Activated CD8-positive, alpha-beta T cell treated with anti-CD3 and anti-CD28 coated beads, Interleukin-2, amount 10 ng/mL, durations not matched to agents 7 days and 5 days (primary cell): ENCODE measurements at places on chromosomes 1 and 21.

DNA sequence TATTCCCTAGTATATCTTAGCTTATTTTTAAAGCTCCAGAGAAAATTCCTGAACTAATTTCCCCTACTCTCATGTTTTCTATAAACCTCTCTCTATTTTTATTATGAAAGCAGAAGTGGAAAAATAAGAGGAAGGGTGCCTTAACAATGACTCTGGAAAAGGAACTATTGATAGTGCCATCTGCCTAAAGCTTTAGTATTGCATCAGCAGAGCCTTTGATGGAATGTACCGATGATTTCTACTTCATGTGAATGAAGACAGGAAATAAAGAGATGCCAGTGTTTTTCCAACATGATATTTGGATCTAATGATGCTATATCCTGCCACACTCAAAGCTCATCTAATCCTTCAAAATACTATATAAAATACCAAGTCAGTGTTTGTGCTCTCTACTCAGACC, 35.1 kb downstream of the TNFSF18 start:
- DNase-seq = no peak

DNA sequence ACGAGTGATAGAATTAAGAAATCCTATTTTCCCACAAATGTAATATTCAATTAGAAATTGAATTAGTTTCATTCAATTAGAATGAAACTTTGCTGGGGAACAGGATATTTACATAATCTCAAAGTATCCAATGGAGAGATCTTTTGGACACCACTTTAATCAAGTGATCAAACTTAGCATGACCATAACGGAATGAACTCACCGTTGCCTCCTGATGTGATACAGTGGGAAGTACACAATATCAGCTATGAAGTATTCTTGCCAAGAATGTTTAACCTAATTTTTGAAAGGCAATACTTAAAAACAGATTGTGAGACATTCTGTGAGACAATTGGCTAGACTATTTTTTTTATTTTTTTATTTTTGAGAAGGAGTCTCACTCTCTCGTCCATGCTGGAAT, 16.6 kb downstream of the CDKN2C start:
- DNase-seq = no peak

DNA sequence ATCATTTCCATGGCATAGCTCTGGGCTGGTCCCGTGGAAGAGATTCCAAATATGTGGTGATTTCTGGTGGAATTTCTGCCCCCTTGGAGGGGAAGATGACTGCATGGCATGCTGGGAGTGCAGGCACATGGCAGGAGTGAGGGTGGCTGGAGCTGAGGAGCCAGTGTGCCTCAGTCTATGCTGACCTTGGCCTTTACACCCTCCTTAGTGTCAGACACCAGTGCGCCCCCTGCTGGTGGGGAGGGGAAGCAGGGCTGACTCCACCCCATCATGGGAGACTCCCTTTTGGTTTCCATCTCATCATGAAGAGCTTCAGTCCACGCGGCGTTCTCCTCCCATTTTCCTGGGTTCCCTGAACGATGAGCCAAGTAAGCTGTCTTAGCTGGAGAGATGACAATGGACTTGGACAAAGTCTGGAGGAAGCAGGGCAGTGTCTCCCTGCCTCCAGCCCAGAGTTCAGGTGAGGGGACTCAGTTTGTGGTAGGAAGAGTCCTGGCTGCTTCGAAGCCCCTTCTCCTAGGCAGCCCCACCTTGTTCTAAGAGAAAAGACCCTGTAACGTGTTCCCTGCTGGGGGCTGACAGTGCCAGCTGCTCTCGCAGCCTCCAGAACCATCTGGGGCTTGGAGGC, 10.3 kb downstream of the ALX3 start:
- peak; percentile 80 for DNase-seq

- peak; percentile 67 for DNase-seq
These were observed 40.4 kb downstream of the CASZ1 start for GRCh38 chr1:10755970-10756521.

DNA sequence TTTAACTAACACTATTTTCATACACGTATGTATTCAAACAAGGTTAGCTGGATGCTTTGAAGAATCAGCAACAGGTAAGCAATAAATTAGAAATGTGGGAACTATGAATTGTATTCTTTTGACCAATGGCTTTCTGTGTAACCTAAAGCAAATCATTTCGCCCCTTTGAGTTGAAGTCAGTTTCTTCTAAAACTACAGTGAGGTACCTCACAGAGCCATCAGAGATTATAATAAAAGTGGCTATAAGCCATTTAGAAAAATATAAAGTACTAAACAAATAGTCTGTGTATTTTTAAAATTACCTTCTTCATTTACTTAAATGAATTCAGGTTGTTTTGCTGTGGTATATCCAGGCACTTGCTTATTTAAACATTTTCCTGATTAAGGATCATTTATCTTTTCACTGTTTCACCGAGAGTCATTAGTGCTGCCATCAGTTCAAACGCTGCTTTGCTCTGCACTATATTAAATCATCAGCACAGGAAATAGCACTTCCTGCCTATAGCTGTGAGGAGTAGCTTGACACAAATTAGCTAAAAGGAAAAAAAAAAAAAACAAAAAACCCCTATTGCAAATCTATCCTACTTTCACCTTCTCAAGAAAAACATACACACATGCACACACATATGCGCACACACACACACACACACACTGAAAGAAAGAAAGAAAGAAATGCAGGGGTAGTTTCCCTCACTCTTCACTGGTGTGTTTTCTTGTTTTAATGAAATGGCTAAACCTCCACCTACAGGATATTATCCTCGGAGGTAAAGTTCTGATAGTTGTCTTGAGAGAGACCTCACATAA, 39.8 kb upstream of the C1orf105 start:
- DNase-seq = peak; percentile 44

GRCh38 chr1:205610036-205610435, 21.8 kb downstream of the ELK4 start:
- DNase-seq = peak; percentile 6

DNA sequence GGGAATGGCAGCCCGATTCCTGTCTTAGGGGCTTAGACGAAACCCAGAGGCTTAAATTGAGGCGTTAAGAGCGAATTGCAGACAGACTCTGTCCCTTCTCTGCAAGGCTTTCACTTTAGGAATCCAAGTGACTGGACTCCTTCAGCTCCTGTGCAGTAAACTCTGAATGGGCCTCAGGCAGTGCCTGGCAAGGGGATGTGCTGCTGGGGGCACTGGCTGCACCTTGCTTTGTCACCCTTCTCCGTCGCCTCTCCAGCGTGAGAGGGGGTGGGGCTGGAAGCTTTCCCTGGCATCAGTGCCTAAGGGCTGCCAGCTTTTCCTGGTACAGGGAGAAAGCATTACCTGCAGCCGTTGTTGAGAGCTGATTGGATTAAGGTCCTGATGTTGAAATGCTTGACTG, 39.9 kb upstream of the NFASC start:
- no peak for DNase-seq

GRCh38 chr1:201468844-201469644, at the start of gene PHLDA3:
Gene PHLDA3 (minus strand): TSS chr1:201469188. CDS start chr1:201468786, 402 bp downstream.
- peak; percentile 72 for DNase-seq

GRCh38 chr1:157090196-157090647, 9.4 kb downstream of the ETV3L start:
- peak; percentile 89 for DNase-seq

GRCh38 chr21:44958471-44959191, 18.8 kb downstream of the SLX9 start:
- DNase-seq = no peak

GRCh38 chr1:208919371-208919770, 664.1 kb upstream of the CAMK1G start:
- DNase-seq = no peak

- DNase-seq = peak; percentile 46
These were observed 943 bp downstream of the SEMA6C start for GRCh38 chr1:151145304-151146071.

GRCh38 chr1:231950331-231951128, 323.9 kb downstream of the DISC1 start:
- DNase-seq = no peak

DNA sequence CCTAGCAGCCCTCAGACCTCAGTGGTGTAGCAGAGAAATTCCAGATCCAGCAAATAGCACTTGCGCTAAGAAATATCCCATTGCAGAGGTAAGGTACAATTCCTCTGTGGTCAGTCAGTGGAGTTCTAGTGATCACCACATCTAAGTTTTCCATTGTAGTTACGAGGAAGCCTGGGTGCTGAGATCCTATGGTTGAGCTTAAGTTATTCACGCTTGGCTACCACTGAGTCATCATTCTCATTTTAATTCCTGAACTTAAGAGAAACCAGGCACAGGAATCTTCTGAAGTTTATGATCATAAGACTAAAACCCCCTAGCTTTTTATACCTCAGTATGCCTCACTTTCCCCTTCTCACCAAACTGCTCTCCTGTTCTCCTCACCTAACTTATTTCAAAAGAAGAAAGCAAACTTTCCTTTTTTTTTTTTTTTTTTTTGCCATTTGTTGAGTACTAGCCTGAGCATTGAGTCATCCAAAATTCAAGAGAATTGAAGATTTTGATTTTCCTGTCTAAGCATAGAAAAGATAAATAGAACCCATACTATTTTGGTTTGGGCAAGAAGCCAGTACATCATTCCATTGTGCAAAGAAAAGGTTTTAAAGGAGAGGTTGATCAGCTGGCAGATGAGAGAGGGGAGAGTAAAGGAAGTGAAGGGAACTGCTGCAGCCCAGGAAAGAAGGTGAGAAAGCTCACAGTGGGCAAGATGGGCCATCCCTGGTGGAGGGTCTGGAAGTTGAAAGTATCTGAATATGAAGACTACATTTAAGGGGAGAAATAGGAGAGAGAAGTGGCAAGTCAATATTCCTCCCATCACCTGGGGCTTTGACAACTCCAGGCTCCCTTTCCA, 39.9 kb downstream of the SERBP1 start:
- DNase-seq = no peak

DNA sequence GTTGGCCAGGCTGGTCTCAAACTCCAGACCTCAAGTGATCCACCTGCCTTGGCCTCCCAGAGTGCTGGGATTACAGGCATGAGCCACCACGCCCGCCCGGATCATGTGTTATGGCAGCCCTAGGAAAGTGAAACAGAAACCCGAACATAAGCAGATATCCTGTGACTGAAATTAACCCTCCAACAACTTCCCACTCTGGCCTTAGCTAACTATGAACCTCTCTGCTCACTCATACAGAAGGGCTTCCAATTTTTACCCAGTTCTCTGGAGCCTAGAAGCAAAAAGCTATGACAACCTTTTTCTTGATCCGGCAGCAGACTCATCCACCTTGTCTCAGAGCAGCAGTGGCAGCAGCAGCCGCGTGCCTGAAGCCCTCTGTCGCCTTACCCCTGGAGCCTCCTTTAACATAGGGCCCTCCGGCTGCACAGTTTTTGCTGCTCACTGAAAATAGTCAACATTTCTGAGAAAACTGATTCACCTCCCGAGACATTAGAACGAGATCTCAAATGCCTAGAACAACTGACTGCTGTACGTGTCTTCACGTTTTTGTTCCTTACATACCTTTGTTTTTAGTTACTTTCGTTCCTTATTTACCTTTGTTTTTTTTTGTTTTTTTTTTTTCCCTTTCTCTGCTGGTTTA, 9.3 kb downstream of the CBR1 start:
- peak; percentile 62 for DNase-seq

DNA sequence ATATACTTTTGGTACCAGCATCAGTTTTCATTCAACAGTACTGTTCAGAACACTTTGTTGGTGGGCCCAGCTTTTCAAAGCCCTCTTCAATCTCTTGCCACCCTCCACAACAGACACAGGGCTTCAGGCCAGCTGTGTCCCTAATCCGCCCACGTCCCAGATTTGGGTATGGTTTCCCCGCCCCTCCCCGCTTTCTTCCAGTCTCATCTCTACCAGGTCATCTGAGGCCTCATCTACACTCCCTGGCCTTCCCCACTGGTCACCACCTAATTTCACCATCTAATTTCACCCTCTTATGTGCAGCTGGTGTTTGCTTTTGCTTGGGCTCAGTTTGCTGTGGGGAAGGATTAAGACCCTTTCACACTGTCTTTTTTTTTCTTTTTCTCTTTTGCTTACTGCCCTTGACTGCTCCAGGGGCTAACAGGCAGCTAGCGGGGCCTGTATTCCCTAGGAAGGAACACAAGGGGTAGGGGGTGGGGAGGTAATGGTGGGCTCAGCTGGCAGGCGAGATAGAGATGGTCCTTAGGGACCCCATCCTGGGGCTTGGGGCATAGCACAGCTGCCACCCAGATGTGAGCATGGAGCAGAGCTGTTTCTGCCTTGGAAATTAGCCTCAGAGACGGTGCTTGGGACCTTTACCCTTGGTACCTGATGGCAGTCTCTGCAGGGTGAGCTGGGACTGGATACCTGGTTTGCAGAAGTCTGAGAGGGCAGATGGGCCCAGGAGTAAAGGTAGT, 3.8 kb upstream of the EPB41 start:
- DNase-seq = no peak

DNA sequence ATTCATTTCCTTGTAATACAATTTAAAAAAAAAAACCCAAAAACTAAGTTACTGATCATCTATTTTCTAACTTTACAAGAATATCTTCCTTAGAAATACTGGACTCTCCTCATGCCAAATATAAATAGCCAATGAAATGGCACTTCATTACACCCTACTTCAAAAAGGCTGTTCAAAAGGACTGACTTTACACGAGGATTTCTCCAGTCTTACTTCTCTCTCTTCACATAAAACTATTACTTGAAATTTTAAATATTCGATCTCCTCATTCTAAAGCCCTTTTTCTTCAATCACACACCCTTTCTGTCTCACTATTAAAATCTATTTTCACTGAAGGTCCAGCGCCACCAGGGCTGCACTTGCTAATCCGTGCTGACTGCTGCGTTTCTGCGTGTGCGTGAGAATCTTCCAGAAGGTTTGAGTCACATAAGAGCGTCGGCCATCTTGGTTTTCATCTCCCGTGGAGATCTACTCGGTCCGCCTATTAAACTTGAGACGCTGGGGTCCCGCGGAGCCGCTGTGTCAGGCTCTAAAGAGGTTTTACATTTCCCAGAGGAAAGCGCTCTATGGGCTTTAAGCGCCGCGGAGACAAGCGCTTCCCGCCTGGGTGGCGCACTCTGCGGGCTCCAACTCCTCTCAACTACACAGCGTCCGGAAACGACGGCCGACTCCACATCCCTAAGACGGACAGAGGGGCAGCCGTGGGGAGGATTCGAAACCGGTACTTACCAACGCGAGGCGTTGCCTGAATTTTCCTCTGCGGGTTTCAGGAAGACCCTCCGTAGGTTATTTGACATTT, 631 bp downstream of the LRIF1 start:
- DNase-seq = peak; percentile 75

DNA sequence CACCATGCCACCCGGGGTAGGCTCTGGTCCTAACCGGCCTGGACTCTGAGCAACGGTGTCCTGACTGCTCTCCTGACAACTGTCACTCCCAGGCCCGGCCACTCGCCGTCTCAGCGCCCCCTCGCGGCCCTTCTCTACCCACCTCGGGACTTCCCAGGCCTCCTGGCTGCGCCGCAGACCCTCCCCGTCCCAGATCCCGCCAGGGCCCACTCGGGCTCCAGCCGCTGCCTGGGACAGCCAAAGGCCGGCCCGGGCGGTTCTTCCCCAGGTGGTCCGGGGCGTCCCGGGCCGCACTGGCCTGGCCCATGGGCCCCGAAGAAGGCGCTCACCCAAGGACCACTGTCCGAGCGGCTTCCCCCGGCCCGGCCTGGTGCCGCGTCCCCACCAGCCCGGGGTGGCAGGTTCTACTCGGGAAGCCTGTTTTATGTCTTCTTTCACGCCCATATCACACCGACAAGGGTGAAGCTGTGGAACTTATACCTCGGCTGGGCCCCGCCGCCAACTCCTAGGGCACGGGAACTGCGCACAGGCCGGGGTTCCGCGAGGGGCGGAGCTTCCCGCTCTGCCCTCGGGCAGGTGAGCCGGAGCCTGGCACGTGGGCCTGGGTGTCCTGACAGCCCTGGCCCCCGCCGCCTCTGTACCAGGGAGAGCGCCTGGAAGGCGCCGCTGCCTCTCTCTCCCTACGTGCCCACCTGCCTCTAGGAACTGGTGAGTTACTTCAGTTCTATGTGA, 138.3 kb downstream of the TTLL7 start:
- peak; percentile 75 for DNase-seq
